Activated effector memory CD4-positive, alpha-beta T cell treated with anti-CD3 and anti-CD28 coated beads, Interleukin-2, amount 50 U/mL, for 16 hours (primary cell): ENCODE measurements at places on chromosomes 16 and 17.

DNA sequence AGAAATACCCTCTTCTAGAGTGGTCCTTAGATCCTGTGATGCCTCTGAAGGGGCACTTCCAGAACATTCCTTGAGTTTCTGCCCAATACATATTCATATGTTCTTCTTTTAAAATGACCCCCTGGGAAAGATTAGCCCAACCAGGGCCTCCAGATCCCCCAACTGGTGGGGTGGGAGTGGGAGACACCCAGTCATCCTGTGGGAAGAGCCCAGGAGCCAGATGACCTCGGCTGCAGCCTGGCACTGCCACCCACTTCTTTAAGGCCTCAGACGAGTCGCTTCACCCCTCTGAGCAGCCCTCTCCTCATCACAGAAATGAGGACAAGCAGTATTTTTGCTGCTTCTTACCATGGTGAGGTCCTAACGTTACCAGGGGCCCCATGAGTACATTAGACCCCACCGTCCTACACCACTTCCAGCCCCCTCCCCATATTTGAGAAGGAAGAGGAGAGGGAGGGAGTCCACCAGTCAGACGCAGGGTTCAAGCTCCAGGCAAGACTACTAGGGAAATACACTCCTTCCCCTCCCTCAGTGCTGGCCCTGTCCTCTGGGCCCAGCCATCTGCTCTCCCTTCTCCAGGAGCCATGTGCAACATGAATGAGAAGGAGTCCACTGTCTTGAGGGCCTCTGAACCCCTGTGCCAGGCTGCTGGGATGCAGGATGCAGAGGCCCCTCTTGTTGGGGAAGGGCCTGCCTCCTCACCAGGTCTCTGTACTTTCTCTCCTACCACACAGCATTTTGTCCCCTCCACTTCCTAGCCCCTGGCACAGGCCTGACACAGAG is 11.8 kb downstream of the MPO start:
- no peak for DNase-seq

DNA sequence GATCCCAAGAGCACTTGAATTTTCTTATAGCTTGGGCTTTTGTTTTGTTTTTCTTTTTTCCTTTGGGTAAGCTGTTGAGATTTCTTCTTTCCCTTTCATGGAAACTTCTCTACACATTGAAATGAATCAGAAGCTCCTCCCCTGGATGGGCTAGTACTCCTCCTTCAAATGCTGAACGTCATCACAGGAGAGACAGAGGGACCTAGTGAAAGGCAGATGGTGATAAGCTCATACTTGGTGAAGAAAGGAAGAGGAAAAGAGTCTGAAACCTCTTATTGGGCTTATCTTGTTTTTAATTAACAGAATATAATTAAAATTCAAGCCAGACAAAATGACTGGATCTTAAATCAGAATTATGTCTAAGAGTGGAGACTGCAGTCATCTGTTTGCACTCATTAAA is 147.3 kb downstream of the SNX11 start:
- no peak for DNase-seq

- no peak for DNase-seq
Observed at GRCh38 chr16:23286131-23286532, 16.0 kb upstream of the SCNN1B start.

DNA sequence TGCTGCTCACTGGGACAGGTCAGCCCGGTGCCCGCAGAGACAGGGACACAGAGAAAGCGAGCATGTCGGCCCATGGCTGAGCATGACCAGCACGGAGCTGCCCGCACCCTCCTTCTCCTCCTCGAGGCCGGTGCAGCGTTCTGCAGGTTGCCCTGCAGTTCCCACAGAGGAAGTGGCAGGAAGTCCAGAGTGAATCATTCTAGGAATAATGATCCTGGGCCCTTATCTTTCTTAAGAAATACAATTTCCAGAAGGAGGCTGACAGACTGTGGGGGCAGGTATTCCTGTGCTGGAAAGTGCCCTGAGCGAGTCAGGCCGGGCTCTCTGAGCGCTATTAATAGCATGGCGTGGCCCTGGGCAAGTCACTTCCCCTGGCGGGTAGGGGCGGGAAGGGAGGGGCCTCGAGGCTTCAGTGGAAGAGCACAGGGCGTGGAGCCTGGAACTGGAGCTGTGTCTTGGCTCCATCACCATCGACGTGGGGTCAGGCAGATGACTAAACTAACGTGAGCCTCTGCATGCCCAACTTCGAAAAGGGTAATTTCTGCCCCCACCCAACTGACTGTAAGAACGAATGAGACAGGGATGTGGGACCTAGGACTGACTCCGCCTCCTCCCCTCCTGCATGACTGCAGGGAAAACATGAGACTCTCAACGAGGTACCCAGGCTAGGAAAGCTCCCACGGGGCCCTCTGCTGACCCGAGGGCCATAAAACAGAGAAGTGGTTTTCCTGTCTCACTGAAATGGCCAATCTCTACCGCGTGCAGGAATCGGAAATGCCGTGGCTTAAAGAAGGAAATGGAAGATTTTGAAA is 9.8 kb downstream of the TMEM204 start:
- peak; percentile 85 for DNase-seq

GRCh38 chr16:19242987-19243575 is 42.5 kb upstream of the CLEC19A start:
- no peak for DNase-seq

DNA sequence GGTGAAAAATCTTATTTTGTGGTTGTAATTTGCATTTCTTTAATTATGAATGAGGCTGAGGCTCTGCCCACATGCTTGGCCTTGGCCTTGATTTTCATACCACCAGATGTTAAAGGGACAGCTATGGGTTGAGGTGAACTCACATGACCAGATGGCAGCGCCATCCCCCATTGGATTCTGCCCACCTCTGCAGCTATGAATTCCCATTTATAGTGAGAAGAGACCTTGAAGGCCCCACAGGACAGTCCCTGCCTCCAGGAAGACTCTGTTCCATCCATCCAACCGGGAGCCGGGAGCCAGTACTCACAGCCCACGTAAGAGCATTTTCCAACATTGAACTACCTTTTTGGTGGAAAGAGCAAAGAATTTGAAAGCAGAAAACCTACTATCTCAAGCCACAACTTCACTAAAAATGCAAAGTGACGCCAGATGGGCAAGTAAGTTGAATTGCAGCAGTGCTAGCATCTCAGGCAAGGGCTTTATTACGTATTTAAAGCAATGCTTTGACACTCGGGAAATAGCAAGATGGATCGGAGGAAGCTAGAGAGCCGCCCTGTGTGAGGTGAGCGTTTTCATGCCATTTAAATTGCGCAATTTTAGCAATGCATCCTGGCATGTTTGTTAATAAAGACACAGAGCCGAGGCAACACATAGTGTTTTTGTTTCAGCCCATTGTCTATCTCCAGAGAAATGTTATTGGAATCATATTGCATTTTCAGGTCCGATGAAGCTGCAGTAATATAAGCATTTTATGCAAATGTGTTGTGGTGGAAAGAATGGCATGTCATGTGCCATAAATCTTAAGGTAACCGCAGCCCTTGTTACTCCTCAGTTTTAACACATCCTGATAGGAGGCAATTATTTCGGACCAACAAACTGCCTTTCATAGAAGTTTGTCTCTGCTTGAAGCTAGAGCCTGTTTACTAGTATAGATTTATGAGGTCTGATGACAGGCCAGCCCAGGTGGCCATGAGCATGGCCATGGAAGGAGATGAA is 273.4 kb upstream of the TNRC6C start:
- DNase-seq, result peak; percentile 27

GRCh38 chr16:53605356-53605755 is 98.3 kb downstream of the RPGRIP1L start:
- DNase-seq, result no peak

DNA sequence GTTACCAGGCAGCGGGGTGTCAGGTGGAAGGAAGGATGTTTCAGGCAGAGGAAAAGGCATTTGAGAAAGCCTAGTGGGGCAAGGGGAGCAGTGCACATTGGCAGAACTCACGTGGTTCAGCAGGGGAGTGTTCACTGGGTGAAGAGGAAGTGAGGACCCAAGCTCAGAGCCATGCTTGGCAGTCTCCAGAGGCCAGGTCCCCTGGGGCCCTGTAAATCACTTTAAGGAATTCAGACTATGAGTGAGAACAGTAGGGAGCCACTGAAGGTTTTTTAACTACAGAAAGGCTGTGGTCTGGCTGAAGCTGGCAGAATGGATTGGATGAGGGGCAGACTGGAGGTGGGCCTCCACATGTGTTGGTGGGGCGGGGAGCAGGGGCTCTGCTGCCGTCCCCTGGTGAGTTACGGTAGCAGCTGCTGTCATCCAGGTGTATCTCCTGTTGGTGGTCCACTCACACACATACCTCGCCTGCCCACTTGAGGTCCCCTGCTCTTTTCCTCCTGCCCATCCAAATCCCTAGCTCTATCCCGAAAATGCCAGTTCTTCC is 5.1 kb downstream of the CLEC16A start:
- DNase-seq, result peak; percentile 67

DNA sequence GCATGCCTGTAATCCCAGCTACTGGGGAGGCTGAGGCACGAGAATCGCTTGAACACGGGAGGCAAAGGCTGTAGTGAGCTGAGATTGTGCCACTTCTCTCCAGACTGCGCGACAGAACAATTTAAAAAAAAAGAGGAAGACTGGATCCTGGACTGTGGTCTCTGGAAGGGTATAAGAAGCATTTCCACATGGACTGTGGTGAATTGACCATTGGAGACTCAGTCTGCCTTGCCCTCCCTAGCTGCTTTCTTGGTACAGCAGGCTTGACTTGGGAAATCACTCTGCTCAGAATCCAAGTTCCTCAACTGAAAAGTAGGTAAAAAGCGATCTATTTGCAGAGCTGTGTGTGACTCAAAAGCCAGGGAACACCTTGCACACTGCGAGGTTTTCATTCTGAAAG is 1.0 kb upstream of the MGRN1 start:
- no peak for DNase-seq

DNA sequence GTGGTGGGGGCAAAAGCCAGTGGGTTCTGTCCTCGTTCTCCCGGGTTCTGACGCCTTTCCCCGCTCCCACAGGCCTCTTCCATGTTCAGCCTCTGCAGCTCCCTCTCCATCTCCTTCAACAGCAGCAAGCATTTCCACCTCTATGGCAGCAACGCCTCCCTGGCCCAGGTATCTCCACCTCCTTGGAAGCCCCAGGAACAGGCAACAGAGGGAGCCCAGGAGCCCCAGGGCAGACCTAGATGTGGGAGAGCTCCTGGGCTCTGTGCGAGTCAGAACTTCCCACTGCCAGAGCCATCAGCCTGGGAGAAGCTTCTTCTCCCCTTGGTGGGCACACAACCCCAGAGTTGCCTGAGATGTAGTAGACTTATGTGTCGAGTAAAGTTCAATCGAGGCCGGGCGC is 7.8 kb downstream of the ZNF768 start:
- no peak for DNase-seq

- DNase-seq, result no peak
Observed at GRCh38 chr16:62573466-62573865, 537.2 kb upstream of the CDH8 start.

DNA sequence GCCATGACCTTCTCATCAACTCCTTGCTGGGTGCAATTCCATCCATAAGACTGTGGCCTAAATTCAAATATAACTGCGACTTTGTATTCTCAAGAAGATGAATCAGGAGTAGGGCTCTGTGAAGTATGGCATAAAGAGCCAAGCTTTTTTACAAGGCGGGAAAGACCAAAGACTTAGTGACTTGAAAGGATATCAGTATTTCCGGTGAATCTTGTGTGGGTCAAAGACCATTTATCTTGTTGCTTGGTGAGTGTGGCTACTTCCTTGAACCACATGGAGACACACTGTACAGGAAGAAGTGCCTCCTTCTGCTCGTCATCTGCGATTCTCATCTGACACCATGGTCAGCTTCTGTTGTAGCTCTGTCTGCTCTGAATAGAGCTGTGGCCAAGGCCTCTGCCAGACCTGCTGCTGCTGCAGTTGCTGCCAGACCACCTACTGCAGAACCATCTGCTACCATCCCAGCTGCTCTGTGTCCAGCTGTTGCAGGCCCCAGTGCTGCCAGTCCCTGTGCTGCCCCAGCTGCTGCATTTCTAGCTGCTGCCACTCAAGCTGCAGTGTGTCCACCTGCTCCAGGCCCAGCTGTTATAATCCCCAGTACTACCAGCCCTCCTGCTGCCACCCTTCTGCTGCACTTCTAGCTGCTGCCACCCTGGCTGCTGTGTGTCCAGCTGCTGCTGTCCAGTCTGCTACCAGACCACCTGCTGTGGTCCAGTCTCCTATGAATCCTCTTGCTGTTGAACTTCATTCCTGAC is 6.1 kb upstream of the KRTAP2-4 start:
- DNase-seq, result no peak

DNA sequence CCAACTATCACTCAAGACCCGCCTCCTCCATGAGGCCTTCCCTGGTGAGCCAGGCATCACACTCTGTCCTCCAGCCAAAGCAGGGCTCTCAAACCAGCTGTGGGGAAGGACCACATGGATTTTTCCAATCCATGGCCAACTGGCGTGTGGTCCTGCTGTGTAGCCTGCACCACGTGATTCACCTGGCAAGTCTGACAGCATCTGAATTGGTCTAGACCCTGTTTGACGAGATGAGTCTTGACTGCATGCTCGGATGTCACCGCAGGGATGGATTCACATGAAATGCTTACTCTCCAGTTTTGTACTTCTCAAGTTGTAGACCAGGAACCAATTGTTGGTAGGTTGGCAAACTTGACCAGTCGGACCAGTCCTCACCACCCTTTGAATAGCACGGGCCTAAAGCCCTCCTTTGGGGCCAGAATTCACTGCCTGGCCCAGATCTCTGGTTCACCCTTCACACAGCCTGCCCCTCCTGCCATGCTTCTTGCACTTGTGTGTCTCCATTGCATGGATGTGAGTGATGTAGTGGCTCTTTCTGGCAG is 9.9 kb downstream of the CRHR1 start:
- no peak for DNase-seq

GRCh38 chr16:89106533-89107202 is 13.0 kb downstream of the ACSF3 start:
- DNase-seq, result no peak

GRCh38 chr17:32588982-32589381 is 102.2 kb downstream of the CDK5R1 start:
- DNase-seq, result no peak

- DNase-seq, result no peak
Observed at GRCh38 chr16:51500306-51500705, 349.2 kb upstream of the SALL1 start.

DNA sequence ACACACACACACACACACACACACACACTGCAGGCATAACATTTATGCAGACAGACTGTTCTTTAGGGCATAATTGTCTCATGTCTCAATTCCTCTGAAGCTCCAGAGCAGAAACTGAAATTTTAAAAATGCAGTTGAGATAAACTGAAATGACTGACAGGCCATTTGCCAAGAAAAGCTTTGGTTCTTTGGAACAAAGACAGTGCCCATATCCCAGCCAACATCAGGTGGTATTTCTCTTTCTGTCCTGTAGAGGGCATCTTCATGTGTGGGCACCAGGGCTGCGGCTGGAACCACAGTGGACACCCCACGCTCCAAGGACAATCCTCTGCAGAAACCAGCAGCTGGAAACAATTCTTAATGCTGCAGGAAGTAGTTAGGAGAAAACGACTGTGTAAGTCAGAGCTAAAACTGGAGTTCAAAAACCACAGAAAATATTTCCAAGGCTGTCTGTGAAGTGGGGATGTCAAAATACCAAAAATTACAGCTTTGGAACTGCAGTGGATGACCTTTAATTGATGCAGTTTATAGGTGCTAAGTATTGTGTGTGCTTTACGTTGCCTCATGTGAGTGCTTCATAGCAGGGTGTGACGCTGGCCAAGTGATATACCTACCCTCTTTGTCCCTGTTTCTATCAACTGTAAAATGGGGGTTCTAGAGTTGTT is 10.6 kb upstream of the MEFV start:
- no peak for DNase-seq
